ACHN (cell line): ENCODE measurements at places on chromosomes 2 and 18.

- no peak for DNase-seq
Measured at GRCh38 chr2:48380989-48381625, 148.8 kb upstream of the STON1 start.

DNA sequence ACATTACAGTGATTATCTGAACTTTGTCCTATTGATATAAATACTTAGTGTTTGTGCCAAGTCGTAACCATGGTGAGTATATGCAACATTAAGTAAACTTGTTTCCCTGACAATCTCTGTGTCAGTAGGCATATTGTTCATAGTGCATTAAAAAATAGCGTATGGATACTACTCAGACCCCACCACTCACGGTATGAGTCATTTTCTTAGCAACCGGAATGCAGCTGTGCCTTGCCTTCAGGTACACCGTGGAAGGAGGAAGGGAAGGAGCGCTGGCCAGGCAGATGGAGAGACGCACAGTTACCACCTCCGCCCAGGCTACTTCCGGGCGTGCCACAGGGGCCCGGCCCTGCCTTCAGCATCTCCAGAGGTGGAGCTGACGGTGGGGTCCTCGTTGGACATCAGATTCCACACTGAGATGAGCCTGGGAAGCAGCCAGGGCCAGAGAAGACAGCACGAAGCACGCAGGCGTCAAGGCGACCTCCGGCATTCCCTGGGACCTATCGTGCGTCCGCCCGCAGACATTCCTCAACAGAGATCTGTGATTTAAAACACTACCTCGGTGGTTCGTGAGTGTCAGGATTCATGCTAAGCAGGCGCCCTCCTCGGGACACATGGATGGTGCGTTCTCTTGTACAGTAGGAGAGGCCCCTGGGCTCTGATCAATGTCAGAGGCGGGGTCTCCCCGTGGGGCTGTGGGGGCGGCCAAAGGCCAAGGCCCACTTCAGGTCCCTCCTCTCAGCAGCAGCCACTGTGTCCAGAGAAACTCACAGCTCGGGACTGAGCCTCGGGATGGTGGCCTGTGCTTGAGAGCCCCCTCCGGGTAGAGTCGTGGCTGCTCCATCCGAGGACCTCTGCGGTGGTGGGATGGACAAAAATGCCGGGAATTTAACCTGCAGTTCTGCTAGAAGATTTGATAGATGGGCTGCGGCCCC is 82.2 kb upstream of the HDAC4 start:
- no peak for DNase-seq

GRCh38 chr2:176157499-176158185 is 535 bp downstream of the HOXD3 start:
- DNase-seq = peak; percentile 45

- no peak for DNase-seq
Measured at GRCh38 chr2:100813527-100813926, 6.4 kb upstream of the NPAS2 start.

DNA sequence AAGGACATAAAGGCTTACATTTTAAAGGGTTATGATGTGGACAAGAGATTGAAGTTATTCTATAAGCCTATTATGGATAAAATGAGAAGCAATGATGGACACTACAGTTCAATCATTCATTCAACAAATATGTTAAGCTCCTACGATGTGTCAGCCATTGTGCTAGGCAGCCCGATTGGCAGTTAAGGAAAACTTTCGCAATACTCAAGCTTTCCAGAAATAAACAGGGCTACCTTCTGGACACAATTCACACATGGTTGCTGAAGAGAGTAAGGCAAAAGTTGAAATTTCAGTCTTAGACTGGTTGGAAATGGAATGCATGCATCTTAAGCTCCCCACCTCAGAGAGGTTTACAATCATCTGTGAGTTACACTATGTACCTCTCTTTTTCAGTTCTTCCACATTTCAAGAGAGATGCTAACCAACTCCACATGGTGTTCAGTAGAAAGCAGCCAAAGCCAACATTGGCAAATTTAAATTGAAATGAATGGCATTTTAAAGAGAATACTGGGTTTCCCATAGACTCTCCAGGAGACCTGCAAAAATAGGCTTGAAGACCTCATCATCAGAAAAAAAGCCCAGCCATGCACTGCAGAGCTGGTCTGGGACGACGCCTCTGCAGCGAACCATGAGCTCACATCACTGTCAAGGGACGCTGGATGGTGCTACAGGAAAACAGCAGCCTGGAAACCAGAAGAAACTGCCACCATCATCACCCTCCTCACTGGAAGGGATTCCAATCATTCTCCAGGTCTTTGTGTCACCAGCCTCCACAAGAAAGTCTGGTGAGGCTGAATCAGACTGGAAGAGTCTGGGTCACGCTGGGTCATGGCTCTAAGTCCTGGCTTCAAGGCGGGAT is 276.3 kb downstream of the AFF3 start:
- DNase-seq = no peak

DNA sequence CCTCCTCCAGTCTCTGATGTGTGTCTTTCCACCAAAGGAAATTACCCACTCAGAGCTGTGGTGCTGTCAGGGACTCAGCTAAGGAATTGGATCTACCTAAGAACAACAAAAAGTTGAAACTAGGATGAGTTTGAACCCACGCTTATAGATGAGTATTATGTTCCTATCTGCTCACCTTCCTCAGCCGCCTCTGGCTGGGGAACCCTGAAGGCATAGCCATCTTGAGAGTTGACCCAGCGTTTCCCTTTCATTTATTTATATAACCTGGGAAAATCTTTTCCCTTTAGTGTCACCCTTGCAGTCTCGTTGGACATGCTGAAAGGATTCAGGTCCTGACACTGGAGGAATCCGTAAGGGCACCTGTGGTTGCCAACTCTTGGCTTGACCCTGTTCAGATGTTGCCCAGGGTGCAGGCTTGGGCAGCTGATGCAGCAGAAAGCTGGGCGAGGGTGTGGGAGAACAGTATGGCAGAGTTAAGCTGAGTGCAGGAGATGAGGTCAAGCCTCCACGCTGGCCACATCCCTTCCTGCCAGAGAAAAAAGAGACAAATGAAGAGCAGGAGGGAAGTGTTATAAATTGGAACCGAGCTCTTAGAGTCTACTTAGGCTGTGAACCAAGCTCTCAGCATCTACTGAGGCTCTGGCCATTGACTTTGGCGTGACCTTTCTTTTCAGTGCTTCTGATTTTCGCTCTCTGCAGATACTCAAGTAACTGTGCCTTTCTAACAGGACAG is 1.9 kb downstream of the CDH20 start:
- no peak for DNase-seq

- DNase-seq = peak; percentile 64
Measured at GRCh38 chr2:219459460-219460311, 25.0 kb downstream of the SPEG start.

GRCh38 chr2:2993172-2993692 is 384.4 kb downstream of the EIPR1 start:
- no peak for DNase-seq

GRCh38 chr2:102977426-102978090 is 215.7 kb downstream of the TMEM182 start:
- DNase-seq = no peak

- no peak for DNase-seq
Measured at GRCh38 chr2:11528228-11528627, 5.6 kb upstream of the GREB1 start.

GRCh38 chr2:168913495-168913894 is 12.4 kb downstream of the G6PC2 start:
- no peak for DNase-seq

DNA sequence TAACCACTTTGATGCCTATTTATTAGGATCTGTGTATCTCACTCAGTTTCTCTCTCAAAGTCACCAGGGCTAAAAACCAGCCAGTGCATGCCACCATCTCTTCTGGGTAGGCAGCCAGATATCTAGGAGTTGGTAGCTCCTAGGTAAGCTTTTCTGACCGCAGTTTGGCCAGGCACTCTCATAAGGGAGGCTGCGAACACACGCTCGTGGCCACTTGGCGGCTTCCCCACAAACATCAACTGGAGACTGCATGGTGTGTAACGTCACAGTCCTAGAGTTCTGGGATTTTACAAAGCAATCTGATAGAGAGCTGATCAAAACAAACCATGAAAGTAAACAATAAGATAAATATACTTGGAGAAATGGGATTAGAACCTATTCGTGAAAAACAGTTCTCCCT is 424.3 kb upstream of the ACVR2A start:
- no peak for DNase-seq

DNA sequence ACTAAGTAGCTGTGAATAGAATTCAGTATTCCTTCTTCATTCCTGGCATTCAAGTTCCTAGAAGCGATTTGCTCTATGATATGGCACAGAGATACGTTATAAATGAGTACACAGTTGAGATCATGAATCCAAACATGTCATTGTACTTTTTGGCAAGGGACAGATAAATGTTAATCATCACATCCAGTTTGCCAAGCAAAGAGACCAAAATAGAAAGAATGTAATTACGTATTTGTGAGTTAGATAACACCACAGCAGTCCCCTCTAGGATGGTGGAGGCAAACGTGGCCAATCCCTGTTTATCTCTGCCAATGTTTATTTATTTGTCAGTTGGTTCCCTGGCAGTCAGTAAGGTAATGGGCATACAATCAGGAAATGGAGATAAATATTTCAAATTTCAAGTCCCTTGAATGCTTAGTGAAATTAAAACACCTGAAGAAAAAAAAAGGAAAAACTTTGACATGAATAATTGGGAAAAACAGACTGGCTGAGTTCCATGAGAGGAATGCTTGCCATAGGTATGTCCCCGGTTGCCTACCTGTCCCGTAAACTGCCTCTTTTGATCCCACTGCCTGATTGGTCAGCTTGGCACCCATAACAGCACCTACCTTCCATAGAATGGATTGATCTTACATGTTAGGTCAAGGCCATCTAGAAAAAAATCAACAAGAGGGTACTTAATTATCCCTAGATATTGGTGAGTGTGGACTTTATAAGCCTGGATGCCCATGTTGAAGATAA is 451.1 kb upstream of the NETO1 start:
- no peak for DNase-seq

GRCh38 chr2:28997237-28997846 is 16.2 kb downstream of the TOGARAM2 start:
- DNase-seq = no peak

- no peak for DNase-seq
Measured at GRCh38 chr2:206218156-206218555, 56.3 kb upstream of the ZDBF2 start.

DNA sequence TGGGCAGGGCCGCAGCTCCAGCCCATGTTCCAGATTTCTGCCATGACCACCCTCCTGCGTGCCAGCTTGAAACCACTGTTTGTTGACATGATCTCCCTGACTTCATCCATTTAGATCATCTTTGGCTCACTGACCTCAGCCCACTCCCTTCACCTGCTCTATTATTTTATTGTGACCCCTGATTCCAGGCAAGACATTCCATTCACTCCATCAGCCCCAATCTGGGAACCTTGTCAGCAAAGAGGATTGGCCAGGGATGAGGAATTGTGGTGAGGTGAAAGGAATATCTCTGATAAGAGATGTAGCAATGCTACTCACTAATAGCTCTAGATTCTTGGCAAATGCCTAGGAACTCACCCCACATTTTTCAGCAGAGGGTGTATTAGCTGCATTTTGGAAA is 174.2 kb downstream of the TMEM247 start:
- no peak for DNase-seq

DNA sequence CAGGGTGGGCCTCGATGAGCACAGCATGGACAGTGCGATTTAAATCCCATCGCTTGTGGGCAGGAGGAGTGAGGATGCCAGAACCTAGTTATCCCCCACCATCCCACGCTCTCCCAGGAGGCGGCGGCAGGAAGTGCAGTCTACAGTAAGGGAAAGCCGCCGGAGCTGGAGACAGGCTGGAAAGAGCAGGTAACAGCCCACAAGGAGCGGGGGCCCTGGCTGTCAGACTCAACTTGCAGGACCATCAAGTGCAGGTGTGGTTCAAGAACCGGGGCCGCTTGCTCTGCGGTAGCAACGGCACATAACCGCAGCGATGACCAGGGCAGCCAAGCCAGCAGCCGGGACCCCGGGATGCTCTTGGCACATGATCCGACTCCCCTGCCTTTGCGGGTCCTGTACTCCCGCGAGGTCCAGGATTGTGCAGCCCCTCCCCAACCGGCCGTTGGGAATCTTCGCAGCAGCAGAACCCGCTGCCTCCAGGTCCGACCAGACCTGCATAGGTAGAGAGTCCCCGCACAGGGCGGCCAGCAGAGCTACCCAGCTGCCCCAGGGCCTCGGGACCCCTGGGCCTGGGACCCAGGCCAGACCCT is 82.1 kb downstream of the BIN1 start:
- DNase-seq = peak; percentile 64

- no peak for DNase-seq
Measured at GRCh38 chr2:88680916-88681315, 10.6 kb upstream of the RPIA start.

GRCh38 chr18:47510831-47511230 is 259.4 kb upstream of the SKOR2 start:
- DNase-seq = no peak

DNA sequence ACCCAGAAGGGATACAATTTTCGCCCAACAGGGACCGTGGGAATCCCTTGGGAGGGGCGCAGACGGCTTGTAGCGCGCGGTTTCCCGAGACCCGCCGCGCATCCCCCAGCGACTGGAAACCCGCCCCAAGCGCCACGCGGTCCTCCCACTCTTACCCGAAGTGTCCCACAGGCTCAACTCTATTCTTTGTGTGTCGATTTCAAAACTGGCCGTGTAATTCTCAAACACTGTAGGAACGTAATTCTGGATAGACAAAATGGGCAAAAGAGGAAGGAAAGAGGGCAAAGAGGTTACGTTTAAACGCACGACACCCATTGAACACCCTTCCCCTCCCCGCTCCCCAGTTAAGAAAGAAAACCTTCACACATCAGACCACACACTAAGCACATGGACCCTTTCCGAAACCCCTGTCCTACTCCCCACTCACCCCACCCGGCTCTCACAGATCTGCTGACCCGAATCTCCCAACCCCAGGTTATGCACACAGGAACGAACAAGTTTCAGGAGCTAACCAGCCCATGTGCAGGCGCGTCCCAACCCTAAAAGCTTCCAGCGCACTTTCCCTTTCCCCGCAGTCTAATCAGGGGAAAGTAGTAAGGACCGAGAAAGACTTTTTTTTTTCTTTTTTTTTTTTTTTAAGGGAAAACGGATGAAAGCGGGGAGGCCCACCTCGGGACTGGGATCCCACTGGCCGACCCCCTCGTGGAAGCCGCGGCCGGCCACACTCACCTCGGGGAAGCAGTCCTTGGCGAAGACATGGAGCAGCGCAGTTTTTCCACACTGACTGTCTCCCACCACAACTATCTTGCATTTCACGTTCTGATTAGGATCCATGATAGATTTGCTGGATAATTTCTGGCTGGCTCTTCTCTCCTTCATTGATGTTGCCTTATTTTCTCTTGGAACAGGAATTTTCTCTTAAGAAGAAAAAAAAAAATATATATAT is 655 bp downstream of the RND3 start:
- DNase-seq = peak; percentile 56

- no peak for DNase-seq
Measured at GRCh38 chr2:3101016-3101942, 276.3 kb downstream of the EIPR1 start.
